ENCODE measurements at places on chromosomes 2 and 18.
A peak's percentile ranks its signal among the peaks of the same experiment; 100 is the strongest.

DNA sequence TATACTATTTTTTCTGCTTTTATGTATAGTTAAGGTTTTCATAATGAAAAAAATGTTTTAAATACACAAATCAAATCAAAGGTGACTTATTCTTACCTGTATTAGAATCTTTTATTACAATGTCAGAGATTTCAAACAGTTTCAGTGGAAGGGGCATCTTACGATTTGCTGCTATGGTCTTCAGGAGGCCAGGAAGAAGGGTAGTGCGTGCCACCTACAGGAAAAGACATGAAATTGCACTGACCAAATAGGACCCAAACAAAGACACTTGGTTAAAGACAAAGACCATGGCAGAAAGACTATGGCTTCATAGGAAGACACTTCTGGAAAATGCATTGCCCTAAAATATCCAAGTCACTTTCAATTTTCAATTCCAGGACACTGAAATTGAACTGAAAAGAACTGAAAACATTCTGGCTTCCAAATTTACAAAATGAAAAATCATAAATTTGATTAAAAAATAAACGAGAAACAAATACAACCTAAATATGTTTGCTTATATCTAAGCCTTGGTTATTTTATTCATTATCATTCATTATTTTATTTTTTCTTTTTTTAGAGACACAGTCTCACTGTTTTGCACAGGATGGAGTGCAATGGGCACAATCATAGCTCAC is 42.1 kb downstream of the FARSB start:
- peak; percentile 30 for DNase-seq

- no peak for DNase-seq
These were observed 41.9 kb downstream of the ITGB6 start for GRCh38 chr2:160157861-160158829.

DNA sequence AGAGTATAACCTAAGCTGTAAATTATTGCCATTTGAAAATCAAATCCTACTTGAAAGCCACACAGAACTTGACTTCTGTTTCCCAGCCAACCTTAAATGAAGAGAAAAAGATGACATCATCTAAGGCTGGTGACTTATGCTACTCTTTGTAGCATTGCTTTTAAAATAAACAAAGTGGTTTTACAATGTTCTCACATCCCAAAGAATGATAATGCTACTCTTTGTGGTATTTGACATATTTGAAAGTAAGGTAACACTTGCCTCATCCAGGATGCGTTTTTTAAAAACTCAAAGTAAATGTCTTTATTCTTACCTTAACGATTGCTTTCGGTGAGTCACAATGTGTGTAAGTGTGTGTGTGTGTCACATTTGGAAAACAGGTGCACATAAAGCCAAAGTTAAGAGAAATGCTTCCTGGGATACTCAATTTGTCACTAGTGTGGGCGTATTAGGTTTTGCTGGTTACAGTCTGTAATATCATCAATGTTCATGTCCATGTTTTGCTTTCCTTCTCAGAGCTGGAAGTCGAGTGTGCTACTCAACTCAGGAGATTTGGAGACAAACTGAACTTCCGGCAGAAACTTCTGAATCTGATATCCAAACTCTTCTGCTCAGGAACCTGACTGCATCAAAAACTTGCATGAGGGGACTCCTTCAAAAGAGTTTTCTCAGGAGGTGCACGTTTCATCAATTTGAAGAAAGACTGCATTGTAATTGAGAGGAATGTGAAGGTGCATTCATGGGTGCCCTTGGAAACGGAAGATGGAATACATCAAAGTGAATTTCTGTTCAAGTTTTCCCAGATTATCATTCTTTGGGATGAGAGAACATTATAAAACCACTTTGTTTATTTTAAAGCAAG is 2.6 kb downstream of the PMAIP1 start:
- DNase-seq, result no peak

GRCh38 chr2:162123806-162124758 is 28.0 kb downstream of the GCG start:
- peak; percentile 18 for DNase-seq

DNA sequence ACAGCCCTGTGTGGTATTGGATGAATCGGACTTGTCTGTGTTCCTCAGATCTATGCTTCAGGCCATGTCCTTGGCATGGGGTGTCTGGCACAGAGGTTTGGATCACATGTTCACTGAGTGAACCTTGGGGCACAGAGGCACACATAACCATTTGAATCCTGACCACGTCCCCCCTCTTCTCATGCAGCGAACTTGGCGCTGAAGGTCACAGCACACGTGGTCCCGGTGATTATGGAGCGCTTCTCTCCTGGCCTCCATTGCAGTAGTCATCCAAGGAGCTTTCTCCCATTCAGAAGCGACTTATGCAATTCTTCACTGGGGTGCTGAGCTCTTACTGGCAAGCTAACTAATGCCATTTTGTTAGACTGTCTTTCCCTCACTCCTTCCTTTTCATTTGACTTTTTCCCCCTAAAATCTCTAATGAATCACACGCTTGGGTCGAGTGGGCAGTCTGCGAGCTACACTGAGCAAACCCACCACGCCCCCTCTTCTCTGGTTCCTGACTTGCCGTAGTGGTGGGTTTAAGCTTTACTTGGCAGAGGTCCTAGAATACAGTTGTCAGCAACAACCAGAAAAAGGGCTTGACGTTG is 59.4 kb downstream of the KCNG2 start:
- no peak for DNase-seq

DNA sequence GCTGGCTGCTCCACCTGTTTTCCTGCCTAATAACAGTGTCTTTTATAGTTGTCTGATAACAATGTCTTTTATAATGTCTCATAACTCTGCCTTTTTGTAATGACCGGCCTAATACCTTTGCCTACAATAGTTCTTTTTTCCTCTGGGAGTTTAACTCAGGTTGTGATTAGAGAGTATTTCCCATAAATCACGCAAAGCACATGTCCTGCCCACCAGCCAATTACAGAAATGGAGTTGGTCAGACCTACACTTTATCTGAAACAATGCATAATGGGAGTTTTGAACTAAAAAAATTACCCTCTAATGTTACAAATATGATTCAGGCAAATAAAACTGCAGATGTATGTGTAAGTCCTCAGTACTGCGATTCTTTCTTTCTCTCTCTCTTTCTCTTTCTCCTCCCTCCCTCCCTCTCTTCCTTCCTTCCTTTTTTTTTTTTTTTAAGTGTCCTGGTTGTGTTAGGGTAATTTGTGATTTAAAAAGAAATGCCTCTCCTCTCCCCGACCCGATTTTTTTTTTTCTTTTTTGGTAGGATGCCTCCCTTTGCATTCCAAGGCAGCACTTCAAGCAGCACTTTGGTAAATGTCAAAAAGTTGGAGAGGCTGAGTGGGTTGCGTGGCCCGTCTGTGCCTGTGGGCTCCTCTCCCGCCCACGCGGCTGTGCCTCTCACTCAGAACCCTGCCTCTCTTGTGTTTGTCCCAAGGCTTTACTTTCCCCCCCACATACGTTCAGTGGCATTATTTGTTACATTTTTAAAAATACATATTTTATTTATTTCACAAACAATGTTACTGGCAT is 147.3 kb downstream of the AGAP1 start:
- no peak for DNase-seq

- no peak for DNase-seq
These were observed 115.1 kb downstream of the NAB1 start for GRCh38 chr2:190763901-190764514.

DNA sequence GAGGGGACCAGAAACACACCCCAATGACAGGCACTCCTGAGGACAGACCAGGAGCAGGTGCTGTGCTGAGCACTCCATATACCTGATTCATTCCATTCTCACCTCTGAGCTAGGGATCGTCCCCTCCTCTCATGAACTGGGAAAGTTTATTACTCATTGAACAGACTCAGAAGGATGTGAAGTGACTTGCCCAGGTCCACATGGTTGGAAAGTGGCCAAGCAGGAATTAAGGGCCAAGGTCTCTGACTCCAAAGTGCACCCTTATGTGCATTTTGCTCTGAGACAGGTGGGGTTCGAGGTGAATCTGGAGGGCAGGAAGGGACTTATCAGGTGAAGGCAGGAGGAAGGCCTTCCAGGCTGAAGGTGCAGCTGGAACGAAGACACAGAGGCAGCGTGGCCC is 25.1 kb upstream of the PLB1 start:
- no peak for DNase-seq

DNA sequence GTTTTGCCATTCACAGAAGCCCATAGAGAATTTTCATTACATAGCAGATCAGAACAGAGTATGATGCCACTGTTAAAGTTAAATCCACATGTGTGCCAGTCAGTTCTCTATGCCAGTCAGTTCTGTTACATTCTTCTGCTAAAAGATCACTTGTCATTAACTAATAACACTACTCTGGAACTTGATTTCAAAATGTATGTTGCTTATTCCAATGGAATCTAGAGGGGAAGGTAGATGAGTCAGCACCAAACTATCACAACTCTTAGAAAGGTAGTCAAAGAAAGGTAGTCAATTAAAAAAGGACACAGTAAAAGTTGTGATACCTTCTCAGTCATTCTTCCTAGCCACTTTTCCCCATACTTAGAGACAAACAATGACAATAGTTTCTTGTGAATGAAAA is 1214.4 kb downstream of the LRP1B start:
- DNase-seq, result no peak

DNA sequence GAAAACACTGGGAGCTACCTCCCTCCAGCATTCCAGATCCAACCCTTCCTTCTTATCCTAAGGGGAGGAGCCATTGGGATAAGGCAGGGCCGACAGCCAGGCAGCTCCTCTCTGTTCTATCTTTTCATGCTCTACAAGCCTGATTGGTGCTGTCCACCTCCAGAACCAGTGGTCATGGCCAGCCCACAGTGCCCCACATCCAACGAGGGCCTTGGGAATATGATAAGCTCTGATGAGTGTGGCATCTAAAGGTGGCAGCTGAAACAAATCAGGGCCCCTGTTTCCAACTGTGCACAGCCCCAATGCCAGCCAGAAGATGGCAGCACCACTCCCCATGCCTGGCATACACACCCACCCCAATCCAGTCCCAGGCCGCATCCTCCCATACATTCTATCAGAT is 329.3 kb downstream of the C1D start:
- DNase-seq, result no peak

- DNase-seq, result no peak
These were observed 259.2 kb upstream of the SLC14A2 start for GRCh38 chr18:45355944-45356520.

DNA sequence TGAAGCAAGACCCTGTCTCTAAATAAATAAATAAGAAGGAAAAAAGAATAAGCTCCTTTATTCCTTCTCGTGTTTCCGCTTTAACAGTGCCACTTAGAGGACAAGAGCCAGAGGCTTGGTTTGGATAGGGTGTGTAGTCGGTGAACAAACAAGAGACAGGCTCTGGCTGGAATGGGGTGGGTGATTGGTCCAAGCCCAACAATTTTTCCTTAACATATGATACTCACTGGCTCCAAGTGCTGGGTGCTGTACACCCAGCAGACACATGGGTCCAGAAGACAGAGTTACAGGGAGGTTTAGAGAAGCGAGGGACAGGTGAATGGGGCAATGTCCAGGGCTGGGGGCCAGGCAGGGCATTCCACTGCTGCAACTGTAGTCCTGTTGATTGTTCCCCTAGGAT is 77.8 kb downstream of the NCAPH start:
- DNase-seq, result no peak

DNA sequence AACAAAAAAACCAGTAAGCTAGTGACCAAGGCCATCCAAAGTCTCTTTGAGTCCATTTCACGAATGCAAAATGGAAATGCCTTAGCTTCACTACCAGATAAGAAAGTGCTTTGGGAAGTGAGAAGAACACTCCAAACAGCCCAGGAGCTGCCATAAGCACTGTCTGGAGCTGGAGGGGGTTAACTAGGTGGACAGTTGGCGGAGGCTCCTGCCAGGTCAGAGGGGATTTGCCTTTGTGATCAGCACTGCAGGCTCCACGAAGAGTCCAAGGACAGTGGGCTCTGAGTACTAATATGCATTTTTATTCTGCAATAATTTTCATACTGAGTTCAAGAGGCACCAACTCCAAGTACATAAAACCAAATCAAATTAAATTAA is 233.3 kb upstream of the SMAD2 start:
- DNase-seq, result no peak

- DNase-seq, result no peak
These were observed 18.8 kb upstream of the TNS1 start for GRCh38 chr2:218021536-218022071.

DNA sequence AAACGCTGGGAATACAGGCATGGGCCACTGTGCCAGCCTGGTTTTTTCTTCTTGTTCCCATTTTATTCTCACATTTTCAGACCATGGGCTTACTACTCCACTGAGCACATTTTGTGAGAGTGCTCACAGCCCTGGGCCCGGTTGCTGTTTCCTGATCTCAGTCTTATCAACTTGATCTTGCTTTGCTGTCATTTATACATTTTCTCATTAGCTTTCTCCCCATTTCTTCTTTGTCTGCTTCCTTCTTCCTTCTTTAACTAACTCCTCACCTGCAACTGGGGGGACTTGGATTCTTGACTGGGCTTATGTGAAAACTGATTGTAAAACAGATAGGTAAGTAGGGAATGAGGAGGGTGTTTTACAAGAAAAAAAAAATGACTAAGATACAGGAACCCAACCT is 117.3 kb downstream of the PLB1 start:
- DNase-seq, result no peak

GRCh38 chr2:202267495-202267894 is 1.9 kb downstream of the NOP58 start:
- DNase-seq, result no peak

GRCh38 chr2:212406716-212407115 is 131.9 kb downstream of the ERBB4 start:
- no peak for DNase-seq

DNA sequence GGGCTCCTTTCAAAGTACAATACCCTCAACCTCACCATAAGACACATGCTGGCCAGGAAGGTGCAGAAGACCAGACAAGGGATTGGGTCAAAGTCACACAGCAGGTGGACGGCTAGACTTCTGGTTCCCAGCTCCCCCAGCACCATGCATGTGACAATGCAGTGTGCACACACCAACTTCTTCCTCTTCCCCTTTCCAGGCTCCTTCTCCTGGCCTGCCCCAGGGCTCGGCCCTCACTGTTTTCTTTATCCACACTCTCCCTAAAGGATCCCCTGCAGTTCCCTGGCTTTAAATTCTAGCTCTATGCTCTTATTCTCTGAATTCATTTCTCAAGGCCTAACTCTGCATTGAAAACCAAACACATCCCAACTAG is 82.3 kb downstream of the LOXHD1 start:
- DNase-seq, result no peak

- no peak for DNase-seq
These were observed 832.8 kb downstream of the RNF144A start for GRCh38 chr2:7749895-7750559.

GRCh38 chr2:174919947-174920595 is 85.1 kb downstream of the CHN1 start:
- no peak for DNase-seq

DNA sequence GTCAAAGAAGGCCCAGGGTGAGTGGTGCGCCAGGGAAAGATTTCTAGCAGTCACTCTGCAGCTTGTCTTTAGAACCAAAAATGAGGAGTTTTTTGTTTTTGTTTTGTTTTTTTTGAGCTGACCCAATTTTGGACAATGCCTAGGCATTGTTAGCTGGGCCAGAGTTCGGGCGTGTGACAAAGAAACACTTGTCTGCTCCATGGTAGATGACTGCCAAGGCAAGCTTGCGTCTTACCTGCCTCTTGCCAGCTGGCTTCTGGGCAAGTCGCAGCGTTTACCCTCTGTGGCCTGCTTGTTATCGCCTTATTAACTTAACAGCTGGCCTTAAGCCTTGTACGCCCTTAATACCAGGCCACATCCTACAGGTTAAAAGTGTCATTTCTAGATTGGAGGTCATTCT is 114.3 kb downstream of the GALNT1 start:
- DNase-seq, result no peak

GRCh38 chr2:204945376-204945775 is 400.1 kb downstream of the PARD3B start:
- no peak for DNase-seq
